IPS DF 6.9 (cell line): ENCODE measurements at places on chromosomes 12 and 14.

DNA sequence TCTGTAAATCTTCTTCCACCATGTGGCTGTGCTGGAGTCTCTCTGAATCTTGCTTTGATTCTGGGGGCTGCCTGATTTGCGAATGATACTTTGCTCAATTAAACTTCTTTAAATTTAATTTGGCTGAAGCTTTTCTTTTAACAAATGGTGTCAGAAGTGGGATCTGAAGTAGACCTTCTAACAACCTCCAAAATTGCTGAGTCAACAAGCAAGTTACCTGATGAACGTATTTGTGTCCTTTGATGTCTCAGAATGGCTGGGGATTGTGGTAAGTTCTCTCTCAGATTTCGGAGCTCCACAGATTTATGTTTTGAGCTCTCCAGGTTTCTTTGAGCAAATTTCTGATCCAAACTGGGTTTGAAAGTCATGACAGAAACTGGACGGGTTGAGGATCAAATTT, 1.9 kb upstream of the OR4E1 start:
- no peak for DNase-seq

DNA sequence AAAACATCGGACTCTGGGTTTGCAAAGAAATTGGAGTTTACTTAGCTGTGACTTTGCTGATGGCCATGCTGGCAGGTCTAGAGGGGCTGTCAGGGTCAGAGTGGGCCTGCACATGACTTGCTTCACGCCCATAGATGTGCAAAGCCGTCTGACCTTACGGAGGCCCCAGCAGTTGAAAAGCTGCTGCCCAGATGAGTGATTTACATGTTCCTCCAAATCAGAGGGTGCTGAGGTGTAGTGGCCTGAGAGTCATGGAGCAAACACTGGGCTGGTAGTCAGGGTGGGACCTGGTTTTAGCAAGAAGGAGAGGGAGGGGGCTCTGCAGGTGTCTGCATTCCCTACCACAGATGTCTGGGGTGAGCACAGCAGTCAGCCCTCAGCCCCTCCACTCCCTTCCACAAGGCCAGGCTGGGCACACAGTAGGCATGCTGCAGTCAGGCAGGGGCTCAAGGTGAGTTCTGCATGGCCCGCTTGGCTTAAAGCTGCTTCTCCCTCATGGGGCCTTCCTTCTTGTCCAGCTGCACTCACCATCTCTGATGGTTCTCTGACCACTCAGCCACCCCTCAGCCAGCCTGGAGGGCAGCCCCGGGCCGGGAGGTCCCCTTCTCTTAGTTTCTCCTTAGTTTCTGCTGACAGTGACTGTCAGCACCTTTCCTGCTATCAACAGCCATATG, 34.2 kb upstream of the EML1 start:
- DNase-seq, result no peak

DNA sequence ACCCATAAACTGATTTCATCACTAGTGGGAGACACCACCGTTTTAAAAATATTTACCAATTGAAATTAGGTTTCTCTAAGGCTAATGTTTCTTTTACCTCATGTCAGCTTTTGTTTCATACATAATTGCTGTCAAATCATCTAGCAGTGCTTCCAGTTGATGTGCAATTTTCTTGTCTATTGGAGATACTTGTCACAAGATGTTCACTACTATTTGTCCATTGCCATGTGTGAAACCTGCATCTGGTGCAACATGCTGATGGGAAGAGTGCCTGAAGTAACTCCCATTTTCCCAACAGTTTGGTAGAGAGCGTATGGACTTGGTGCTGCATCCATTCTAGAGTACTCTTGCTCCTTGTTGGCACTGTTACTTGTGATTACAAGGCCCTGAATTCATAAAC, 9.7 kb downstream of the XPOT start:
- DNase-seq, result no peak

DNA sequence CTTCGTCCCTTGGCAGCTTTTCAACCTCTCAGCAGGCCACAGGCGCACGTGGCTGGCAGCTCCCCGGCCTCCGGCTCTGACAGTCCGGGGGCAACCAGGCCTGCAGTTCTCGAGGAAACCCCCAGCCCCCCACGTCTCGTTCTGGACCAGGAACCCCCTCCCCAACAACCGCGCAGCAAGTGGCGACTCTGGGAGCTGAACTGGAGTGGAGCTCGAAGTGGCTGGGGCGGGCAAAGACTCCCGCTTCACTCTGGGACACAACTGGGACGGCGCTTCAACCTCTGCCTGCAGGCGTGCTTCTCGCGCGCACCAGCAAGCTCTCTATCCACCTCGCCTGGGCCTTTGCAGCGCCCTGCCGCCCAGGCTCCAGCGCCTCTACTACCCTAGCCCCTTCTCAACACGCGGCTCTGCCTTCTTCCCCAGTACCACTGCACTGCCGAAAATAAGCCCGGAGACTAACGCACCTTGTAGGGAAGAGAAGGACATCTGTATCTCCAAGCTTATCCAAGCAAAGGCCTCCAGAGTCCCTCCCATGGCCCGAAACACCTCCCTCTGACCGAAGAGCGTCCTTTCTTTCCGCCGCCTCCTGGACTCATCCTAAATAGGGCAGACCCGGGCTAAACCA, 2.4 kb upstream of the NKX2-1 start:
- DNase-seq, result no peak

- no peak for DNase-seq
These were observed 3.7 kb downstream of the RNF10 start for GRCh38 chr12:120537856-120538220.

DNA sequence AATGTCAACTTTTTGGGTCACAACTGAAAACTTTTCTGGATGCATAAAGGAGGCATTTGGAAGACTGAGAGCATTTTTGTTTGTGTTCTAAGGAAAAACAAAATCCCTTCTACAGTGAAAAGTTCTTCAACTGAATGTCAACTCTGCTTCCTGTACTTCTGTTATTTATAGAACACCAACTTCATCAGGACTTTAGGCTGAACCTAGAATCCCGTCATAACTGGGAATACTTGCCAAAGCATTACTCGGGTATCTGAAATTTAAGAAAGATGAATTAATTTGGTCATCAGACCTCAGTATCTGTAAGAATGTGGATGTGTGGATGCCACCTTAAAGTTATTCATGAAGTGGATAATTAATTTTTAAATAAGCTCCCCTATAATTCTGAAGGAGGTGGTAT, 73.2 kb downstream of the FERMT2 start:
- no peak for DNase-seq

GRCh38 chr12:108907839-108908351, 28.0 kb downstream of the DAO start:
- no peak for DNase-seq

DNA sequence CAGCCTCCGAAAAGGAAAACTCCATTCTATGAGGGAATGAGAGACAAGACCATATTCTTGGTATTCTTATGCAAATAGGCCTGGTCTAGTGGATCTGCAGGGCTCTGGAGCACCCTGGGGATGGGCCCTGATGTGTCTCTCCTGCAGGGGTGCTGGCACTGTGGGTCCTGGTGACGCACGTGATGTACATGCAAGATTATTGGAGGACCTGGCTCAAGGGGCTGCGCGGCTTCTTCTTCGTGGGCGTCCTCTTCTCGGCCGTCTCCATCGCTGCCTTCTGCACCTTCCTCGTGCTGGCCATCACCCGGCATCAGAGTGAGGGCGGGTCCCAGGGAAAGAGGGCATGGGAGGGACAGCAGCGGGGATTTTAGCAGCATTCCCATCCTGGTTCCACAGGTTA, 5.8 kb downstream of the SLC48A1 start:
- no peak for DNase-seq

DNA sequence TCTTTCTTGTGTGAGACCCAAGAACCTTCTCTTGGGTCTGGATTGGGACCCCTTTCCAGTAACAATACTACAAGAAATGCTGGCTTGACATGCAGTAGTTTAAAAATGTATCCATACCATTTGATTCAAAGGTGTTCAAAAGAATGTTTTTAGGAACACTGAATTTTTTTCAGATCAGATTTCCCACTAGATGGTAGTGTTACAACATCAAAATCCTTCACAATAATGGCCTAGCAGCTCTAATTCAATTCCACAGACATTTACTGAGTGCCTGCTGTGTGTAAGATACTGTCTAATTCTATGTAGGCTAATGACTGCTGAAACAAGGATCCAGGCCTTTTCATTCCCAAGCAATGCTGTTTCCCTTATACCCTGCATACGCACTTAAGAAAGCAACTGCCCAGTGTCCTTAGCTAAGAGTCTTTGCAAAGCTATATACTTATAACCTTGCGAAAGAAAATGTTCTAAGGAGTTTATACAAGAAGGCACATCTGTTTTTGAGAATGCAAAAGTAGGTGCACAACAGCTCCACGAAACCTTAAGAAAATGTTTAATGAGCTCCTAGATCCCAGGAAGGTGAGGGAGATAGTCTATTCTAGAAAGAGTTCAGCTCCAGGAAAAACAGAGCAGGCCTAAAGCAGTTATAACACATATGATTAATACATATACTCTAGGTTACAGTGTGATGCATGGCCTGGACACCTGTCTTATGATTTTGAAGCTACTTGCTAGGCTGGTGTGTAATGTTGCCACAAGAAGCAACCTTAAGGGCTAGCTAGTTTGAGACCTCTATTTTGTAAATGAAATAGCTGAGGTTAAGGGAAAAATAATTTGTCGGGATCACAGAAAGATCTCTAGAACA, 50.9 kb upstream of the PKP2 start:
- DNase-seq, result peak; percentile 9

GRCh38 chr14:105068818-105069217, 3.6 kb upstream of the GPR132 start:
- no peak for DNase-seq

DNA sequence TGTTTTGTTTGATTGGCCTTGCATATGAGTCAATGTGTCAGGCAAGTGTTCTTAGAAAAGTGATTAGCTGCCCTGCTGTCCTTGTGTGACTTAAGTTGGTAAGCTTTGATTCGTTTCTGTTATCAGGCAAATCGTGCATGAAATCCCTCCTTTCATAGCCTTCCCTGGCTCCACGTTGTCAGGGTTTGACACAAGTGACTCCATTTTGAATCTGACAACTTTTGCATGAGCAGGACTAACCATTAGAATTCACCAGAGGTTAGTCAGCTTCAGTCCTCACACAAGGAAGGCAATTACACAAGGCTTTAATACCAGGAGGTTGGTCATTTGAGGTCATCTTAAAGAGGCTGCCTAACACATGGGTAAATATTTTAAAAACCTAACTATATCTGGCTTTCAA, 68.2 kb downstream of the GPATCH2L start:
- no peak for DNase-seq

GRCh38 chr12:112126000-112126438, 659 bp downstream of the TRAFD1 start:
- DNase-seq, result no peak

GRCh38 chr12:39905152-39905551, 200.7 kb downstream of the SLC2A13 start:
- DNase-seq, result no peak

DNA sequence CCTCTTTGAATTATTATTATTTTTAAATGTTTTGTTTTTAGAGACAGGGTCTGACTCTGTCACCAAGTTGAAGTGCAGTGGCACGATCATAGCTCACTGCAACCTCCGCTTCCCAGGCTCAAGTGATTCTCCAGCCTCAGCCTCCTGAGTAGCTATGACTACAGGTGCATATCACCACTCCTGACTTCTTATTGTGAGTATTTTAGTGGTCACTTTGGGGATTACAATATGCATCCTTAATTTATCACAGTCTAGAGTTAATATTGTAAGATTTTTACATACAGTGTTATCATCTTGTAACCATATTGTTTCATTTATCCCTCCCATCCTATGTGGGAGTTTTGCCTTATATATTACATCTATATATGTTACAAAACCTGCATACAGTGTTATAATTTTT, 13.4 kb downstream of the FGF23 start:
- no peak for DNase-seq

DNA sequence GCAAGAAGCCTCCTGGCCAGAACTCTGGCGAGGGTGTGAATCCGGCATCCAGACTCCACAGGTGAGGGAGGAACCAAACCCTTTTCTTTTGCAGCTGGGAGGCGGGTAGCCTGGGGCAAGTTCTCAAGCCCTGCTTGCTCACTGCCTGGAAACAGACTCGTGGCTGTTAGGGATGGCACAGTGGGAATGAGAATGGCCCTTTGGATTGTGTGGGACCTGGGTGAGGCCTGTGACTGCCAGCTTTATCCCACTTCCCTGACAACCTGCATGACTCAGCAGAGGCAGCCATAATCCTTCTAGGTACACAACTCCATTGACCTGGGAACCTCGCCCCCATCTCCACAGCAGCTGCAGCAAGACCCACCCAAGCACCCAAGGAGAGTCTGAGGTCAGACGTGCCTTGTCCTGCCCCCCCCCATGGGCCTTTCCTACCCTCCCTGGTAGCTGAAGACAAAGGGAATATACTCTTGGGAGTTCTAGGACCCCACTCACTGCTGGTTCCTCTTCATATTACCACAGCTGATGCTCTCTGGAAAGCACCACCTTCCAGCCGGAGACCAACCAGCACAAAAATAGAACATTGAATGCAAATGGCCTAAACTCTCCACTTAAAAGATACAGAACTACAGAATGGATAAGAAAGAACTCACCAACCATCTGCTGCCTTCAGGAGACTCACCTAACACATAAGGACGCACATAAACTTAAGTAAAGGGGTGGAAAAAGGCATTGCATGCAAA, 5.1 kb upstream of the GPR33 start:
- no peak for DNase-seq

GRCh38 chr12:79083181-79083580, 218.6 kb downstream of the SYT1 start:
- no peak for DNase-seq

DNA sequence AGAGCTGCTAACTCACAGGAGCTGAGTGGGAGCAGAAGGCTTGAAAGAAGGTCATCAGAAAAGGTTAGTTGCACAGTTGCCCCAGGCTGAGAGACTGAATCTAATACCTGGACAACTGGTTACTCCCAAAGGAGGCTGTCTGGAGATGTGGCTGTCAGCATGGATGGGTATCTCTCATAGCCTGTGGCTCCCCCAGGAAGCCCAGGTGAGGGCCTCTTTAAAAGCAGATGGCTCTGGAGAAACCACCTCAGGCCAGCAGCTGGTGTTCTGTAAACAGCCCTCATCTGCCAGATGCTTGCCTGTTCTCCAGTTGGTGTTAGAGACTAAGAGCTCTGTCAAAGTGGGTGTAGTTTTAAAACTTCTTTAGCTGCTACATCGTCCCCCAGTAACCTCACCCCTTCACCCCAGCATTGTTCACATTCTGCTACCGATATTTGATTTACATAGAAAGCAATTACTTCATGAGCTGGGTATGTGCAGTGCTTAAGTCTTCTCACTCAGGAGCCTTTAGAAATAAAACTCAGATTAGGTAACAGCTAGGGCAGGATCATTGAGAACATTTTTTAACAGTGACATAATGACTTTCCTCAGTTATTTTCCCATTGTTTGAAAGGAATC, 25.8 kb downstream of the DACT1 start:
- no peak for DNase-seq

- DNase-seq, result no peak
These were observed 26.2 kb downstream of the EVL start for GRCh38 chr14:100091386-100091785.

DNA sequence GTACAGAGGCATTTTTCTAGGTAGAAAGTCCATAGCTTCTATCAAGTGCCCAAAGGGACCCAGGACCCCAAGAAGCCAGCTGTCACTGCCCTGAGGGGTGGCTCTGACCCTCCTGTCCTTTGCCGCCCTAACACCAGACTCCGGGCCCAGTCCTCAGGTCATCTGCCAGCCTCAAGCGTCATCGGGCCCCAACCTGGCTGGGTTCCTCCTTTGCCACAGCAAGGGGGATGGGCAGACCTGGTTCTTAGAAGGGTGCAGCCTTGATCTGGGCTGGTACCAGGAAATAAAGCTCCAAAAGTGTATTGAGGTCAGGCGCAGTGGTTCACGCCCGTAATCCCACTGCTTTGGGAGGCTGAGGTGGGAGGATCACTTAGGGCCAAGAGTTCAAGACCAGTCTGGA, 27.1 kb upstream of the FAM222A start:
- no peak for DNase-seq

- DNase-seq, result no peak
These were observed 163.8 kb upstream of the CCDC198 start for GRCh38 chr14:57657487-57657886.
